ENCODE measurements at places on chromosomes 6 and 20.

DNA sequence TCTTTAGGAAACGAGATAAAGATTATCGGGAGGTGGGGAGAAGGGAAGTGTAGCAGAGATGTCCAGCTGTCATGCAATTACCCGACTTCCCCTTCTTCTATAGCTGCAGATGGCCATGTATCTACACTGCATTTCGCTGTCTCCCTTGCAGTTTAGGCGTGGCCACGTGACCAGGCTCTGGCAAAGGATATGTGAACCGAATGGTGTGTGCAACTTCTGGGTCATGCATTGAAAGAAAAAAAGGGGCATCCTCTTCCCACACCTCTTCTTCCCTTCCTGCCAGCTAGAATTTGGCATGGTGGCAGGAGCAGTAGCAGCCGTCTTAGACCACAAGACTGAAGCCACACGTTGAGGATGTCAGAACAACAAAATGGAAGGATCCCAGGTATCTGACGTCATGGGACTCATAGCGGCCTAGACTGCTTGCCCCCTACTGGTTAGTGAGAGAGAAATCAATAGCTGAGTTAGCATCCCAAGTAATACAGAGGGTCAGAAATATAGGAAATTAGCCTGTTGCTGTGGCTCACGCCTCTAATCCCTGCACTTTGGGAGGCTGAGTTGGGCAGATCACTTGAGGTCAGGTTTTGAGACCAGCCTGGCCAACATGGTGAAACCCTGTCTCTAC, 32.8 kb downstream of the TCF15 start:
- no peak for DNase-seq

DNA sequence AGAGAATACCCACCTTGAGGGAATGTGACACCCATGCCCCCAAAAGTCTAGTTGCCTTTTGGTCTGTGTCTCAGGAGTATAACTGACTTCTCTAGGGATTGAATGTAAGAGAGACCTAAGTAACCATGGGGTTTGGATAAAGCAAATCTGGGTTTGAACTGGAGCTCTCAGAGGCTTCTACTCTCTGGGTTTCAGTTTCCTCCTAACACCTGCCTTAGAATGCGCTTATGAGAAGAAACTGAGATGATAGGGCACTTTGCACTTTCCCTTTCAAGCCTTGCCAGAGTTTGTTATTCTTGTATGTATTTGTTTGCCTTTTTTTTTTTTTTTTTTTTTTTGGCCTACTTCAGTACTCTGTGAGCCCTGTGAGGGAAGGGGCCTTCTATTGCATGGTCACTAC, 19.4 kb downstream of the SDHAF4 start:
- no peak for DNase-seq

GRCh38 chr6:42769051-42769450, 12.8 kb upstream of the BICRAL start:
- no peak for DNase-seq

DNA sequence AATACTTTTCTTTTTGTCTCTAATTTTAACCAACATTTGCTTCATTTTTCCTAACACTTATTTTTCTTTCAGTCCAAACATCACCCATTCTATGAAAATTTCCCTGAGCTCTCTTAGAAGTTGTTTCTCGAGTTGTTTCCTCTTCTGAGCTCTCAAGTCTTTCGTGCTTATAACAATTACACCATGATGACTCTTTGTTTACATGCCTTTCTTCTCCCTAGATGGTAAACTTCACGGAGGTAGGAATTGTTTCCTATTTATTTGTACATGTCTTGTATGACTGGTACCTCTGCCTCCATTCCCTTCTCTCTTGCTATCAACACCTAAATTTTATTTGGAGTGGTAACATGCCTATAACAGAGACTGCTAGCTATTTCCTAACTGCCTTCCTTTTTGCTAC, 6.4 kb downstream of the BLOC1S5 start:
- no peak for DNase-seq

DNA sequence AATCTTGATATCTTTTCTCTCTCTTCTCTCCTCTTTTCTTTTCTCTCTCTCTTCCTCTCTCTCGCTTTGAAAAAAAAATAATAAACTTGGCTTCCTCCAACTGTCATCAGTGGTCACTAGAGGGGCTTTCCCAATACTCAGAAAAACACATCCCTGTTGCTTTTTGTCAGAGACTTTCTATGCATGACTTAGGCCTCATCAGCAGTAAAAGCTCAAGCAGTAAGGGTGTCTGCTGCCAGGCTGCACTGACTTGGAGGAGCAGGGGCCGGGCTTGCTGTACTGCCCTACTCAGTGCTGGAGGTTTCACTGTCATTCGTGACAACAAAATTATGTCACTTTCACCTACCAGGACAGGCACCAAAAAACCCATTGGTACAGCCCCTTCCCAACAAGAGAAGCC, 272.0 kb downstream of the ADGB start:
- no peak for DNase-seq

GRCh38 chr6:43803055-43803782, 33.2 kb downstream of the VEGFA start:
- DNase-seq: no peak

DNA sequence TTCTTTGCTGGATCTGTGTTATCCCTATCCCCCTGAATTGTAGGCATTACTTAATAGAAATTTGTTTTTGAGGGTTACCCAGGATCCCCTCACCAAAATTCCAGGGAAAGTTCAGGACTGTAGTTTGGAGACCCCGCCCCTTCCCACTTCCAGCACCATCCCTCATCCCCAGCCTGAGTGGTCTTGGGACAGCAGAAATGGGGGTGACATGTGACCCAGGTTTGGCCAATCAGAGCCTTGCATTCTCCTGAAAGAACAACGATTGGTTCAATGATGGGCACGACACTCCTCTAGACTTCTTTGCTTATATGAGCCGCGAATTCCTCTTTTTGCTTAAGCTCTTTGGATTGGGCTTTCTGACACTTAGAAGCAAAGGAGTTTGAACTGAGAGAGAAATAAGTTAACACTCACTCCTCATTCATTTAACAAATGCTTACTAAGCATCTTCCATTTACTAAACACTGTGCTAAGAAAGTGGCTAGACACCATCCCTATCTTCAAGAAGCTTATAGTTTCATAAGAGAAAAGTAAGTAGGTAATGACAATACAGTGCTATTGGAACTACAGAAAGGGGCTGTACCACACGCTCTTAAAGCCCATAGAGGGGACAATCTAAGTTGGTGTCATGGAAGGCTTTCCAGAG, 24.9 kb upstream of the PAQR8 start:
- DNase-seq: no peak
